ENCODE measurements at places on chromosomes 3 and 15.

DNA sequence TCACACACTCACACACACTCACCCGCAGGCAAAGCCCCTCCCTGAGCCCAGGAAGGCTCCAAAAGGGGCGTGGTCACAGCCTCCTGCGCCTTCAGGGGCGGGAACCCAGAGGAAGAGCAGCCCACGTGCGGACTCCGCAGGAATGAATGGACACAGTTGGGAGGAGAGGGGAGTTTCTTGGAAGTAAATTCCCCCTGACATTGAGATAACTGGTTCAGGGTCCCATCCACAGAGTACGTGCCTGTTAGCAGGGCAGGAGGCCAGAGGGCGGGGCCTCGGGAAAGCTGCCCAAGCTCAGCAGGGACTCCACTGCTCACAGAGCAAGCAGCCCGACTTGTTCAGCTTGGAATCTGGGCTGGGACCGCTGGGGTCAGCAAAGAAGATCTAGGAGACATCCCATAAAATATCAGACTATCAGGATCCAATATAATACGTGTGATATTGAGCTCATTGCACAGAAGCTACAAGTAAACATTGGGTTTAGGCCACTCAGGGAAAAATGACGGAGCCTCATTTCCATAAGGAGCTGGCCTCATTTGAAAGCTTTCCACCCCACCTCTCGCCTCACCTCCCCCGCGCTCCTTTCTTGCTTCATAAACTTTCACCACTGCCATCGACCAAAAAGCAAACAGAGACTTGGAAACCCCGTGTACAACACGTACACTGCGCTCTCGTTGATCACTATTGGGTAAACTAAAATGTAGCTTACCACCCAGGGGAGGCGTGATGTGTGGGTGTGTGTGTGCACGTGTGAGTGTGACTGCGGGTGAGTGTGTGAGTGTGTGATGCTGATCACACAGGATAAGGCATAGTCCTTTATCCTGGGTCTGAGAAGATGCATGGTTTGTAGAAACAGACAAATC, 36.0 kb downstream of the TM2D3 start:
- peak; percentile 49 for DNase-seq

- no peak for DNase-seq
These were observed 771 bp downstream of the RARRES1 start for GRCh38 chr3:158731486-158731885.

DNA sequence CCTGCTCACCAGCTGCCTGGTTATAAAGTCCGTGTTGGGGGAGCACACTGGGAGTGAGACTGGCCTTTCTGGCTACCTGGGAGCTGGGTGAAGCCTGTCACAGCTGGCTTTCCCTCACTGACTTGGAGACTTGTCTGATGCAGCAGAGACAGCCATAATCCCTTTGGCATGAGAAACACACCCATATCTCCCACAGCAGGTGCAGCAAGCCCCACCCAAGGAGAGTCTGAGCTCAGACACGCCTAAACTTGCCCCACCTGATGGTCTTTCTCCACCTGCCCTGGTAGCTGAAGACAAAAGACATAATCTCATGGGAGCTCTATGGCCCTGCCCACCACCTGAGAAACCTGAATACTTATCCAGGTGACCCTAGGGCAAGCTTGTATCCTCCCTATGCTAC, 54.8 kb downstream of the NMD3 start:
- no peak for DNase-seq

GRCh38 chr3:162441716-162442115, 945.1 kb downstream of the OTOL1 start:
- DNase-seq: no peak

DNA sequence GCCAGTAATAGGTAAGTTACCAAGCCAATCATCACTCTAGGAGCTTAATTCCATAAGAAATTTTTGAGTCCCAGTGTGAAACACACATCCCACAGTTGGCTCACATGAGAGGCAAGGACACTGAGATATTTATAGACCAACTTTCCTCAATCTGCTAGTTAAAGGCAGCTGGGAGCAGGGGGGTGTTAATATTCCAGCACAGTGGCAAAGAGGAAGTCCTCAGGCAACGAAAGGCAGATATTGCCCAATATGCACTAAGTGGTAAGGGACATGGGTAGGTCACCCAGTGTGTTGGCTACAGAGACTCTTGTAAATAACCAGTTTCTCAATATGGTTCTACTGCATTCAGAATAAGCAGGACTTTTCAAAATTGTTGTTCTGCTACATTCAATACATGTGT, 61.0 kb downstream of the TOP2B start:
- DNase-seq: no peak

DNA sequence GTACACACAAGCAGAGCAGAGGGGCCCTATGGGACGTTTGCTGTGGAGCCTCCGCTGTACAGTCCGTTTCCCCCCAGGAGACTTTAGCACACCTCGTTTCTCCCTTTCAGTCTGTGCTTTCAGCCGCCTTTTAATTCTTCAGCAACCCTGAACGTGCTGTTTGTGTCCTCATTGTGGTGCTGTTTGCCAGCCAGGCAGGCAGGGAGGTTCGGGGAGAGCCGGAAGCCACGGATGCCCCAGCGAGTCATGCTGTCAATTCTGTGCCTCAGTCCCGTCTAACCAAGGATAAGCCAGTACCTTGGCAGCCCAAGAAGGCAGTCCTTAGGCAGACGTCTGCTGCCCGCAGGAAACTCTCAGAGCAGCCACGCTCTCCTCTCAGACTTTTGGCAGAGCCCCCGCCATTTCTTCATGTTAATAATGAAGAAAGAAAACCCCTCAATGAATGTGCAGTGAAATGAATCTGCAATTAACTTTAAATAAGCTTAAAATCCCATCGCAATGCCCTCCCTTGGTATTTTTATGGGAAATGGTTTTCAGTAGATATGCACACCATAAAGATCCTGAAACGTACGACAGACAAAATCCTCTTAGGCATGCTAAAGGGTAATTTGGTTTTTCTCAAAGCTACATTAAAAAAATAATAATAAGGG, 158.6 kb downstream of the UACA start:
- no peak for DNase-seq

DNA sequence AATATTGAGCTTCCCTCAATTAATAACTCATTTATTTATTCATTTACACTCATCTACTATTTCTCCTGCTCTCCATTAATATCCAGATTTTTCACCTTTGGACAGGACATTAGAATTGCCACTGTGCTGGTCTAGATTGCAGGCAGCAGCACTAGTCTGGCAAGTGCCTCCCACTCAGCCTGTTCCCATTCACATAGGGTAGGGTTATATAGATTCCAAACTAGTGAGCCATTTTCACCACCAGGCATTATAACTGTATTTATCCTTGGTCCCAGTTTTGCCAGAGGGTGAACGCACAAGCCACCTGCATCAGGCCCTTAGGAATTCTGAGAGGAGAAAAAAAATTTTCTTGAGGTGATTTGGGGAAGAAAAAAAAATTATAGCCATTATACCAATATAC, 44.5 kb downstream of the ANAPC13 start:
- no peak for DNase-seq

DNA sequence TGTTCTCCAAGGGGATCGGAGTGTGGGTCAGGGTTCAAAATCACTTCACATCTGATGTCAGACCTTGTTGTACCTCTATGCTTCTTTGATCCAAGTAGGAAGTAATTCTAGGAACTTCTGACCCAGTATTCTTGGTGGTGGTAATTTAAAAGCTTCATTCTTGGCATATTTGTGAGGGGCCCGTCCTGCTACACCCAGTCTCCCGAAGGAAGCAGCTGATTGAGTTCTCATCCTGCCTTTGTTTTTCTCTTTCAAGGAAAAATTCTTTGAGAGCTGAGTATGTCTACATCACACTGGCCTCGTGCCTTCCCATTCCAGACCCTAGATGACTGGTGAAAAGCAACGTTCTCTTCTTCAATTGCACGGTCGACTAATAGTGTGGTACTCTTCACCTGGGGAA, 234.4 kb upstream of the TPRG1 start:
- DNase-seq: no peak

DNA sequence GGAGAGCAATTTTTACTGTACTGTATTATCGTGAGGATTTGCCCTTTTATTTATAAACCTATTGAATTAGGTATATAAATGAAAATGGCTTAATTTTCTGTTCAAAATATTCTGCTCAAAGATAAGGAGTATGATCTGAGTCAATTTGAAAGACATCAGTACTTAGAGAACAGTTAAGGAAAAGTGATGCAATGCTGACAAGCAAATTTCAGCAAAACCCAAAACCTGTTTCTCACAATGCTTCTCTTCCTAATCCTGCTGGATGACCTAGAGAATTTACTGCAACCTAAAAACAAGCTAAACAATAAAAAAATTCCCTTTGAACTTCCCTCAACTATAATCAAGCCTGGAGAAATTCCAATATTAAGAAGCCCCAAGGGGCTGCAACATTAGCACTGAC, 82.7 kb downstream of the RFX7 start:
- no peak for DNase-seq

GRCh38 chr15:68632101-68632500, 53.3 kb downstream of the CORO2B start:
- DNase-seq: no peak

DNA sequence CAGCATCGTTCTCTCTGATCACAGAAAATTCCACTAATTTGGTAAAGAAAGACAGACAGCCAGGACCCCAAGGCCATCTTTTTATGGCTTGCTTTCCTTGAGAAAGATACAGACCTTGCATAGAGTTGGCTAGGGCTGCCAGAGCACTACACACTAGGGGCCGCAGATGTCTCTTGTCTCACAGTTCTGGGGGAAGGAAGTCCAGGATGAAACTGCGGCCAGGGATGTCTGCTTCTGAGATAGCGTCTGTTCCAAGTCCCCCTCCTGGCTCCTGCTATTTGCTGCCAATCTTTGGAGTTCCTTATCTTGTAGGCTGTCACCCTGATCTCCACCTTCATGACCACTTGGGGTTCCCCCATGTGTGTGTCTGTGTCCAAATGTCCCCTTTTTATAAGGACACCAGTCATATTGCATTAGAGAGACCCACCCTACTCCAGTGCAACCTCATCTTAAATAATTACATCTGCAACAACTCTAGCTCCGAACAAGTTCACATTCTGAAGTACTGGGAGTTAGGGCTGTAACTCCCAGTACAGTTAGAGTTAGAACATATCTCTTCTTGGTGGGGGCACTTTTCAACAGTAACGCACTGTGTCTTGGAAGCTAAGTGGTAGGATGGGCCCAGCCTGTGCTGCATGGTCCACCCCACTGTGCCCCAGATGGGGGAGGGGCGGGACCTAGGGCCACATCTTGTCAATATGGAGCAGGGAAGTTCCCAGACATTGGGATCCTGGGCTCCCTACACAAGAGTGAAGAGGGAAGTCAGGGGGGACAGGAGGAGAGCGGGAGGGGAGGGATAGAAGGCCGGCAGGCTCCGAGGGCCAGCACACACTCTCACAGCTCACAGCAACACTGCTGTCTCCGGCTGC, 42.2 kb downstream of the KLF15 start:
- DNase-seq: peak; percentile 36

- DNase-seq: no peak
These were observed 1.7 kb downstream of the P2RY14 start for GRCh38 chr3:151276687-151277042.

DNA sequence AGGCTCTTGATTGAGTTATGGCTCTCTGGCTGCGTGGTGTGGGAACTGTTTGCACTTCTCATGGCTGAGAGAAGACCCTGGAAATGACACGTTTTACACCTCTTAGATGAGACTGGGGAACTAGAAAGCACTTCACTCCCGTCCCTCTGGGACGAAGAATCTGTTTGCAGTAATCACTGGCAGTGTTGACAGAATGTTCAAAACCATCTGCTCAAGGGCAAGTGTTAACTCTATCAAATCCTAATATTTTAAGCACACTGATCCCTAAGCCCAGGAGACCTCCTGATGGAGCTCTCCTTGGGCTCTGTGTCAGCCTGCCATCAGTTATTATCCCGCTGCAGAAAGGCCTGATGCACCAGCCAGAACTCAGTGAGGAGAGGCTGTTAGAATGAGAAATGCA, 323.8 kb upstream of the DNAJC19 start:
- DNase-seq: no peak
